ENCODE measurements at places on chromosomes 7 and 10.
A peak's percentile ranks its signal among the peaks of the same experiment; 100 is the strongest.

GRCh38 chr7:114856625-114857024 is 65.3 kb upstream of the MDFIC start:
- DNase-seq, result no peak

GRCh38 chr7:2403718-2404648 is 572 bp downstream of the CHST12 start:
- DNase-seq, result no peak

GRCh38 chr7:112484671-112485167 is 3.9 kb downstream of the LSMEM1 start:
- peak; percentile 74 for DNase-seq

- no peak for DNase-seq
Measured at GRCh38 chr10:81961451-81962184, 86.6 kb downstream of the NRG3 start.

GRCh38 chr7:106059556-106059955 is 52.6 kb downstream of the SYPL1 start:
- no peak for DNase-seq

GRCh38 chr7:2929321-2930201 is 85.5 kb upstream of the GNA12 start:
- DNase-seq, result no peak

- DNase-seq, result no peak
Measured at GRCh38 chr7:134787064-134787463, 7.6 kb downstream of the CALD1 start.

DNA sequence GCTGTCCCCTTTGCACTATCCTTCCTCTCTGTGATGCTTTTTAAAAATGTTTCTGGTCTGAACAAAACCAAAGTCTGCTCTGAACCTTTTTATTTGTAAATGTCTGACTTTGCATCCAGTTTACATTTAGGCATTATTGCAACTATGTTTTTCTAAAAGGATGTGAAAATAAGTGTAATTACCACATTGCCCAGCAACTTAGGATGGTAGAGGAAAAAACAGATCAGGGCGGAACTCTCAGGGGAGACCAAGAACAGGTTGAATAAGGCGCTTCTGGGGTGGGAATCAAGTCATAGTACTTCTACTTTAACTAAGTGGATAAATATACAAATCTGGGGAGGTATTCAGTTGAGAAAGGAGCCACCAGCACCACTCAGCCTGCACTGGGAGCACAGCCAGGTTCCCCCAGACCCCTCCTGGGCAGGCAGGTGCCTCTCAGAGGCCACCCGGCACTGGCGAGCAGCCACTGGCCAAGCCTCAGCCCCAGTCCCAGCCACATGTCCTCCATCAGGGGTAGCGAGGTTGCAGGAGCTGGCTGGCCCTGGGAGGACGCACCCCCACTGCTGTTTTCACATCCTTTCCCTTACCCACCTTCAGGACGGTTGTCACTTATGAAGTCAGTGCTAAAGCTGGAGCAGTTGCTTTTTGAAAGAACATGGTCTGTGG is 11.4 kb upstream of the CSGALNACT2 start:
- DNase-seq, result no peak

DNA sequence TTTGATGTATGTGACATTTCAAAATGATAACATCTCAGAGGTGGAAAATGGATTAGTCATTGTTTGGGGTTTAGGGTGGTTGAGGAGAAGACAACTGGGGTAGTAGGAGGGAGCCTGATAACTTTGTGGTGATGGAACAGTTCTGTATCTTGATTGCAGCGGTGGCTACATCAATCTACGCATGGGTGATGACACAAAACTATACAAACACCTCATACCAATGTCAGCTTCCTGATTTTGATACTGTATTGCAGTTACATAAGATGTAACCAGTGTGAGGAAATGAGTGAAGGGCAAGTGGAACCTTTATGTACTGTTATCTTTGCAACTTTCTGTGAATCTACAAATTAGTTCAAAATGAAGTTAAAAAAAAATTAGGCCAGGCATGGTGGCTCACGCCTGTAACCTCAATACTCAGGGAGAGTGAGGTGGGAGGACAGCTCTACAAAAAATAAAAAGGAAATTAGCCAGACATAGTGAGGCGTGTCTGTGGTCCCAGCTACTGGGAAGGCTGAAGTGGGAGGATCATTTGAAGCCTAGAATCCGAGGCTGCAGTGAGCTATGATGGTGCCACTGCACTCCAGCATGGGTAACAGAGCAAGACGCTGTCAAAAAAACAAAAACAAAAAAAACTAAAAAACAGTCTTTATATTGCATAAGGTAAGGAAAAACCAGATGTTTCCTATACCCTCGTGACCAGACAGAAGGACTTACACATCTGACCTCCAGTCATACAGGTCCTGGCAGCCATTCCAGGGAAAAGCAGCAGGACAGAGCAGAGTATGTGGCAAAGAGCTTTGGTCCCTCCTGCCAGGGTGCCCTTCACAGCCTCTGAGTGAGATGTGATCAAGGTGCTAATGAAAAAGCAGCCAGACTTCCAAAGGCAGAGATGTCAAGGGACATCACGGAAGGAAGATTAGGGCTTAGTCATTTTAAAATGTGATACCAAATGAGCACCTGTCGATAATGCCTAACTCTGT is 50.8 kb downstream of the CYTH3 start:
- no peak for DNase-seq

DNA sequence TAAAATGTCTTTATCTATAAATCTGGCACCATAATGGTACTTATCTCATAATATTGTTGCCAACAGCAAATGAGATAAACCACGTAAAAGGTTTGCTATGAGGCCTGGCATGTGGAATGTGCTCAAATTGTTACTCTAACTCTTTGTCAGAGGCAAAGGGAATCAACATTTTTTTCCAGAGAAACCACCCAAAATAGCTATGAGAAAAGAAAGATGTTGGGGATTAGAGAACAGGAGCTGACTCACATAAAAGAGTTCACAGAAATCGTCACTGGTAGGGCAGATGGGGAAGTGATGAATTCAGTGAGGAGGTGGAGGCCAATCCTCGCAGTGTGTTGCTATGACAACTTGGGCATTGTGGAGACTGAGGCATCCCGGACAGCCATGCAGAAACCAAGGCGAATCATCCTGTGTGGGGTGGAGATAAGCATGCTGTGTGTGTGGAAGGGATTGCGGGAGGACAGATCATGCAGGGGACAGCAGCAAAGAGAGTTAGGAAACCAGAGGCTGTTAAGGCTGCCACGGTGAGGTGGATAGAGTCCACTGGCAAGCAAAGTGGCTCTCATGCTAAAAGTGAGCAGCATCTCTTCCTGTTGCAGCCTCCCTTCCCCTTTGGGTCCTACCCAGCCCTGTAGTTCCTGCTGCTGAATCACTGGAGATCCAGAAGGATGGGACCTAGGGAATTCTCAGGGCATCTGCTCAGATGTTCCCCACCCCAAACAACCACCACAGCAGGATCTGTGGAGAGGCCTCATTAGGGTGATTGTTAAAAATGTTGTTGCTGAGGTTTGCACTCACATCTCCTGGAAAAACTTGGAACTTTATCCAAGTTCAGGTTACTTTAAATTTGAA is 103.9 kb downstream of the CUBN start:
- peak; percentile 96 for DNase-seq

DNA sequence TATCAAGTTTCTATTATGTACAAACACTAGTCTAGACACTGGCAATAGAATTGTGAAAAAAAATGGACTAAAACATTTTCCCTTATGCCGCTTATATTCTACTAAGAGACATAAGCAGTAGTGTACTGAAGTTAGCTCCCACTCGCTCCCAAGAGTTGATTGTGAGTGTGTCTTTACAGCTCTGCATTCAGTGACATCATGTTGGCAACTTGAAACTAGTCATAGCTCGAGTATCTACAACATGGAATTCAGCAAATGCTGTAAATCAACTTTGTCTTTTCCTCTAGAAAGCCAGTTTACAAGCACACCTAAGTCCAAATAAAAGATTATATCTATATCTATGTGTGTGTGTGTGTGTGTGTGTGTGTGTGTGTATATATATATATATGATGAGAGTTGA is 58.8 kb upstream of the MAGI2 start:
- no peak for DNase-seq

DNA sequence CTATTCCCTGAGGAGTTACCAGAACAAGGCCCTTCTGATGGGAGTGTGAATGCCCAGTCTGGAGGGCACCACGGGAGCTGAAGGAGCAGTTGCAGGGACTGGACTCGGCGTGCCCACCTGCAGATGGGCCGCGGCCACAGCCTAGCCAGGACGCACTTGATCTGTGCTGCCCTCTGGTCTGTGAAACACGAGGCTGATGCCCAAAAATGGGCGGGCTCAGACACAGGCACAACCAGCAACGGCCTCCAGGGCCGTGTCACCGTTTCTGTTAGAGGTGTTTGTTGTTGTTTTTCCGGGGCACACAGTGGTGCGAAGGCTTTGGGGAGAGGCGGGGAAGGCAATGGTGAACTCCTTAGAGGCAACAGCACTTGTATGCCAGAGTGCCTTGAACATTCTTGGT is 235.8 kb downstream of the DNAJB6 start:
- DNase-seq, result no peak

DNA sequence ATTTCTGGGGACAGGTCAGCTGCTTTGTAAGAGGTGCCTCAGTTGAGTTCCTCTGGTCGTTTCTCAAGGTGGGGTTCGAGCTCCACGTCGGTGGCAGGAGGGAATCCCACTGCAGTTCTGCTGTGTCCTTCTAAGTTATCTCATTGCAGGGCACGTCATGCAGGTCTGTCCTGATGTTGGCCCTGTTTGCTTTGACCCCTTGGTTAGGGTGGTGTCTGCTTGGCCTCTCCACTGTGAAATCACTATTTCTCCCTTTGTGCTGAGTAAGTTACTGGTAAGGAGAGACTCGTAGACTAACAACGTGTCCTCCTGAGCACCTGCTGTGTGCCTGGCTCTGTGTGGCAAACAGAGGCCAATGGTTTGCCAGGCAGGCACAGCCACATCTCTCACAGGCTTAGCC is 372.9 kb upstream of the ZMIZ1 start:
- no peak for DNase-seq

DNA sequence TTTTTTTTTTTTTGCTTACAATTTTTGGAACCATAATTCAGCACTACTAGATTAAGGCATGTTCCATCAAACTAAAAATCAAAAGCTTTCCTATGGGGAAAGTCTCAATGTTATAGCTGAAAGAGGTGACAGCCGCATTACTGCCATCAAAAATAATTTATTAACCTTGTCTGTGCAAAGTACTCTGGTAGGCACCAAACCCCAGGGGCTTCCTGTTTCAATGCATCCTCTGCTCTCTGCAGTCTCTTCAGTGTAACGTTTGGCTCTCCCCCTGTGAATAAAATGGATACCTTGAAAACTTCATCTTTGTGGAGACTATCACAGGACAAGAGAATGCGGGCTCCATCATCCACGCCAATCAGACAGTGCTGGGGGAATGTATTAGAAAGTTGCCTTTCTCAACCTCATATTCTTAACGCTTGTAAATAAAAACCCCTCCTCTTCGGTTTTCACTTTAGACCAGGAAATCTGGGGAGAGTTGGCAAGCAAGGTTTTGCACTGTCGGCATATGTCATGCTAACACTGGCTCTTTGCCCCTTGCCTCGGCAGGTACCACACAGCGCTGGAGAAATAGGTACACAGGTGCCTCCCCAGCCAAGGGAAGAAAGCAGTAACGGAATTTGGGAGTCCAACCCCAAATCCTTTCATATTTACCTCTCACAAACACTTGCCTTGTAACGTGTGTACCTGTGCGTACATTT is 1.6 kb upstream of the NRG3 start:
- no peak for DNase-seq

DNA sequence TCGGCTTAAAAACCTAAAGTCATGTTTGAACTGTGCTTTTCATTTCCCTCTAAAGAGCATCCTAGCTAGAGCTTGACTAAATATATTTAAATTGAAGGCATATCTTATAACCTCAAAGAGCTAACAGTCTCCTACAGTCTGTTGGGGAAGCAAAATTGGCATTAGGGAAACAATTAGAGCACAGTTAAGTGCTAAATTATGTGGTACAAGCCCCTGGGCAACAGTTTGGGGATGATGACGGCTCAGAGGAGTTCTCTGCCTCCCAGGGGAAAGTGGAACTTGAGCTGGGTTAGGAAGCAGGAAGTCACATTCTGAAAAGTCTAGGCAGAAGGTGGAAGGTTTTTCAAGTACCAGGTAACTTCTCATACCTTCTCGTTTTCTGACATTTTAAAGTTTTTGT is 18.6 kb upstream of the GOT1 start:
- DNase-seq, result no peak

DNA sequence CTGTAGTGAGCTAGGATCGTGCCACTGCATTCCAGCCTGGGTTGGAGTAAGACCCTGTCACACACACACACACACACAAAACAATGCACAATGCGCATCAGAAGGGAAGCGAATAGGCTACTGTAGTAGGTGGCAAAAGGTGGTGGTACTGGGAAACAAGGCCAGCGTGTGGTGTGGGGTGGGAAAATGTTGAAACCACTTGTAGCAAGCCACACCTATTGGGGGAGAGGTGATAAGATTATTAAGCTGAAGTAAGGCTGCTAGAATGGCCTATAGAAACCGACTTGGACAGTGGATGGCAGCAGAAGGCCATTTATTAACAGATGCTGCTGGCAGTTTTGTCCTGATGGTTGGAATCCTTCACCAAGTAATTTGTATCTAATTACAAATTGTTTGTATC is 7.2 kb upstream of the CHCHD1 start:
- DNase-seq, result no peak

- DNase-seq, result no peak
Measured at GRCh38 chr10:28326516-28327490, 23.9 kb upstream of the MPP7 start.

DNA sequence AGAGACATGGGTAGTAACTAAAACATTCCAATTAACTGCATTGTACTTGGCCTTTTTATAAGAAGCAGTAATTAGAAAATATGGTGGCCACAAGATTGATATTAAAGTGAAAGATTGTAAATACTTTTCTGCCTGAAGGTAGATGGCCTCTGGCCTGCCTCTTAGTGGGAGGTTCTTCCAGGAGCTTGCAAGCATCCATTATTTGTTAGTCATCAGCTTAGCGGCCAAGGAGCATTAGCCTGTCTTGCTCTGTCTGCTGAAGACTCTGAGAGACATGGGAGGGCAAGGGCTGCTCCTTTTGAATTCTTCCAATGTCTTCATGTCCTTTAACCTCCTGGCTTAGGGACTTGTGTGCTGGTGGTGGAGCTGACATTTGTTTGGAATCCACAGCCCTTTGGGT is 80.4 kb downstream of the TCF7L2 start:
- DNase-seq, result no peak

DNA sequence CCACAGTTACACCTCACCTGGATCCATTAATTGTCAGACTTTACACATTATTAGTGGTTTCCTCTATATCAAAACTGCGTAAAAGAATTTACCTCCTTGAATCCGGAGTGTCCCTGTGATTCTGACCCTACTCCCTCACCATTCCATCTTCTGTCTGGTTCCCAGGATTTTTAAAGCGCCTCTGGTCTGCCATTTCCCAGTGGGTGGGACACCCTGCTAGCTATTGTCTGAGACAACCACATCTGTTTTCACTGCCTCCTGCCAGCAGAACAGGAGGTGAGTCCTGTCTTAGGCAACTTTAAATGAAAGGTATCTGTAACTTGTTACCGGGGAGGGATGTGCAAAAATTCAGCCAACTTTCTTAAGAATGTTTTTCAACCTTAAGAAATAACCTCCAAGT is 2.3 kb downstream of the MACROH2A2 start:
- DNase-seq, result no peak

All from fibroblast of skin of left quadriceps (primary cell).